ENCODE measurements at places on chromosomes 13 and 19.

- DNase-seq: no peak
Observed at GRCh38 chr19:33297401-33298145, 4.8 kb downstream of the CEBPA start.

DNA sequence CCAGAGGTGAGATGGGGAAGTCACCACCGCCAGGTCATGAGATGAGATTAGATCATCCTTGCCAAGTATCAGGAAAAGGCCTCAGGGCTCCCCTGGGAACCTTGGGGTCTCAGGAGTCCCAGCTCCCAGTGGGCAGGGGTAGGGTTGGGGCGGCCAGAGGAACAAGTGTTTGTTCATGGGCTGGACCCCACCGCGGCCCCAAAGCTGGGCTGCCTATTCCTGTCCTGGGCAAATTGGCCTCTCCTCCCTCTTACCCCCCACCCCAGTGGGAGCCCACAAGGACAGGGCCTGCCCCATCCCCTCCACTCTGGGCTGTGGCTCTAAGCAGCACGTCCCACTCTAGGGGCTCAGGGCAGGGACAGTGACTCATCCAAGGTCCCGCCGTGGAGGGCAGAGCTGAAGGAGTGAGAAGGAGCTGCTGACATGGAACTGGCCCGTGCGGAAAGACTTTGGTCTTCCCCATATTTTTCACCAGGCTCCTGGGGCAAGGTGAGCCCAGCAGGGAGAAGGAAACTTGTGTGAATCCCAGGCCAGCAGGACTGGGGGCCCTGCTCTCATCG lies 4.0 kb upstream of the HCN2 start:
- DNase-seq: no peak

- DNase-seq: no peak
Observed at GRCh38 chr13:39016787-39017186, 21.1 kb downstream of the PROSER1 start.

DNA sequence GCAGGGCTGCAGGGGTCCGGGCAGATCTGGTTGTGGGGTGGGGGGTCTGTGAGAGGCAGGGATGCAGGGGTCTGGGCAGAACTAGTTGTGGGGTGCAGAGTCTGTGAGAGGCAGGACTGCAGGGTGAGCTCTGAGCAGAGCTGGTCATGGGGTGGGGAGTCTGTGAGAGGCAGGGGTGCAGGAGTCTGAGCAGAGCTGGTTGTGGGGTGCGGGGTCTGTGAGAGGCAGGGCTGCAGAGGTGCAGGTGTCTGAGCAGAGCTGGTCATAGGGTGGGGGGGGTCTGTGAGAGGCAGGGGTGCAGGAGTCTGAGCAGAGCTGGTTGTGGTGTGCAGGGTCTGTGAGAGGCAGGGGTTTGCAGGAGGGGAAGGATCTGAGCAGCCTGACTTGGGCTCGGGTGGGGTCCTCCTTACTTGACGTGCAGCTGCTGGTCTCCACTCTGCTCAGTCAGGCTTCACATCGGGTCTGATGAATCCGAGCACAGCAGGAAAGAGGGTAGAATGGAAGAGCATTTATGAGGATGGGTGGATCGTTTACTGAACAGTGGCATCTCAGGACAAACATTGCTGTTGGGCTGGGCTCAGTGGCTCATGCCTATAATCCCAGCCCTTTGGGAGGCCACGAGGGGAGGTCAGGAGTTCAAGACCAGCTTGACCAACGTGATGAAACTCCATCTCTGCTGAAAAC lies 31.2 kb downstream of the IGFL2 start:
- DNase-seq: no peak

DNA sequence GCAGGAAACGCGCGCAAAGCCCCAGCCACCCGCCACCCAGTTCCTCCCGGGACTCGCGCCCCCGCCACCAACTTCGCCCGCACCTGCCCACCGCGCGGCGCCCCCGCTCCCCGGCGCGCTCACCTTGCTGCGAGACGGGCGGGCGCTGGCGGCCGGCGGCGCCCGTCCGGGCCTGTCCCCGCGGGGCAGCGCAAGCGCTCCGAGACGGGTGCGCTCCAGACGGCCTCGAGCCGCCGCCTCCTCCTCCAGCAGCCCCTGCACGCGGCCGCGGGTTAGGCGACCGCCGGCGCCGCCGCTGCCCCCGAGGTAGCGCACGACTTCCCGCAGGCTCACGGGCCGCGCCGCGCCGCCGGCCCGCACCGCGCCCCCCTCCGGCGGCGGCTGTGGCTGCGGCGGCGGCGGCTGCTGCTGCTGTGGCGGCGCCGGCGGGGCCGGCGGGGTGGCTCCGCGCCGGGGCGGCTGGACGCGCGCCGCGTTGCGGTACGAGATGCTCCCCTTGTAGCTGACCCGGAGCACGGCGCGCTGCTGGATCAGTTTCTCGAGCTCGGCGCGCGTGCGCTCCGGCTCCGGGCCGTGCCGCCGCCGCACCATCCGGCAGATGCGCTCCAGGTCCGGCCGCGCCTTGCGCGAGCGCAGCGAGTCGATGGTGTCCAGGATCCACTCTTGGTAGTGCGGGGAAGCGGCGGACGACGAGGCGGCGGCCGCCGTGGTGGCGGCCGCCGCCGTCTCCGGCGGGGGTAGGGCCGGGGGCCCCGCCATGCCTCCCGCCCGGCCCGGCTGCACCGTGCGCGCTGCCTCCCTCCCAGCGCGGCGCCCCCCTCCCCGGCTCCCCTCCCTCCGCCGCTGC lies 666 bp downstream of the SAMD1 start:
- DNase-seq: no peak

- no peak for DNase-seq
Observed at GRCh38 chr19:43444531-43445287, 20.7 kb downstream of the LYPD3 start.

- no peak for DNase-seq
Observed at GRCh38 chr19:31269425-31270127, 79.7 kb downstream of the TSHZ3 start.

DNA sequence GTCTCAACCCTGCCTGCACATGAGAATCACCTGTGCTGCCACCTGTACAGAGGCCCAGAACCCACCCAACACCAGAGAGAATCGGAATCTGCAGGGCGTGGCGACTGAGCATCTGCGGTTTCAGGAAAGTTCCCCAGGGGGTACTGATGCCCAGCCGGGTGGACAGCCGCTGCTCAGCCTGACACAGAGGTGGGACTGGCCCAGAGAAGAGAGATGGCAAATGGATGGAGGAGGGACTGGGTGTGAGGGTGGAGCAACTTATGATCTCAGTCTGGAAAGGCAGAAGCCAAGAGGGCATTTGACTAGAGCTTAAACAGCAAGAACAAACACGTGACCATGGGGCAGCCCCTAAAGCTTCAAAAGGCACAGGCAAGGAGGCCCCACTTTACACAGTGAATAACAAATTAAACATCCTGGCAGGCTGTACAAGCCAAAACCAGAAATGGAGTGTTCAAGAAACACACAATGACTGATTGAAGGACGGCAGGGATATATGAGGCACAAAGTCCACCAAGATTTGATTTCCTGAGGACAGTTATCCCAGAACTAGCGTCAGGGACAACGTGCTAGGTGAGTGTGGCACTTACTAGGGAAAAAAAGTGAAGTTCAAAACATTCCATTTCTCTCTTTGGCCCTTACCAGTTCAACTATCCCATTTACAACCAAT lies 3.1 kb downstream of the RANBP3 start:
- no peak for DNase-seq

- no peak for DNase-seq
Observed at GRCh38 chr13:32887617-32888016, 128.6 kb upstream of the KL start.

- no peak for DNase-seq
Observed at GRCh38 chr19:42325896-42326771, 699 bp downstream of the MEGF8 start.

DNA sequence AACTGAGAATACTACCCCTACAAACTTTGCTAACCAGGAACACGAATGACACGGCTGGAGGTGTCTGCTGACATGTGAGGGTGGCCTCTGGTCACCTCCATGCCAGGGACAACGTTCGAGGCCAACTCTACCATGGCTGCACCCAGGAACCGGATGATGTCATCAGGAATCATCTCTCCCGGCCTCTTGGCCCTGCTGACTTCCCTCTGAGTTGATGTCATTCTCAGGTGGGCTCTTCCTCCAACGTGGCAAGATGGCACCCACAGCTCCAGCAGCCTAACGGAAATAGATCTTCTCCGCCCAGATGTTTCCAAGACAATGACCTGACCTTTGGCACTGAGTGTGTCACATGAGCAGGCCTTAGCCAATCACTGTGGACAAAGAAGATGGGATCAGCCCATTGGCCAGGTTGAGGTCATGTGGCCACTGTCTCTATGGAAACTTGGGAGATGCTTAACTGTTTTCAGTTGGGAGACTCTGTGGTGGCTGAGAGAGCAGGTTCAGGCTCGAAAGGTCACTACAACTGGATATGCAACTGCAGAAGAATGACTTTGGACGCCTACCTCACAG lies 15.0 kb downstream of the MBD3L2B start:
- no peak for DNase-seq

GRCh38 chr13:50927701-50928100 lies 18.1 kb downstream of the RNASEH2B start:
- DNase-seq: no peak

- DNase-seq: no peak
Observed at GRCh38 chr19:19261350-19262189, 11.5 kb downstream of the TM6SF2 start.

DNA sequence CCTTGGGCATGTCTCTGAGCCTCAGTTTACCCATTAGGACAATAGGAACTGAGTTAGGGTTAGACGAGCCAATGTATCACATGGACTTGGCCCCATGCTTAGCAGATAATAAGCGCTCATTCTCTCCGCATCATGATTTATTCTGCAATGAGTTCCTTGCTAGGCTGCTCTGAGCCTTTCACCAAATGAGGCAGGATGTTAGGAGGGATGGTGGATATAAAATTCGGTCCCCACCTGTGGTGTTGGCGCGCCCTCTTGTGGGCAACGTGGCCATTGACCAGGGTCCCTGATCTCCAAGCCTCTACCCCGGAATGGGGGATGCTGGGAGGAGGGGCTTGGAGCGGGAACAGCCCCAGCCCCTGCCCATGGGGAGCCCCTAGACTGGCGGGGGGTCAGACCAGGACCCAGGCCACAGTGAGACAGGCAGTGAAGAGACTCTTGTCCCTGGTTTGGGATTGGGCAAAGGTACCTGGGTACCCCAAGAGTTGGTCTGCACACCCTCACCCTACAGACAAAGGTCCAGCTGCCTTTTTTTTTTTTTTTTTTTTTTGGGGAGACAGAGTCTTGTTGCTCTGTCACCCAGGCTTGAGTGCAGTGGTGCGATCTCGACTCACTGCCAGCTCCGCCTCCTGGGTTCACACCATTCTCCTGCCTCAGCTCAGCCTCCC lies 43.9 kb downstream of the CERS4 start:
- DNase-seq: no peak

GRCh38 chr13:110681868-110682550 lies 23.9 kb downstream of the CARS2 start:
- DNase-seq: no peak

DNA sequence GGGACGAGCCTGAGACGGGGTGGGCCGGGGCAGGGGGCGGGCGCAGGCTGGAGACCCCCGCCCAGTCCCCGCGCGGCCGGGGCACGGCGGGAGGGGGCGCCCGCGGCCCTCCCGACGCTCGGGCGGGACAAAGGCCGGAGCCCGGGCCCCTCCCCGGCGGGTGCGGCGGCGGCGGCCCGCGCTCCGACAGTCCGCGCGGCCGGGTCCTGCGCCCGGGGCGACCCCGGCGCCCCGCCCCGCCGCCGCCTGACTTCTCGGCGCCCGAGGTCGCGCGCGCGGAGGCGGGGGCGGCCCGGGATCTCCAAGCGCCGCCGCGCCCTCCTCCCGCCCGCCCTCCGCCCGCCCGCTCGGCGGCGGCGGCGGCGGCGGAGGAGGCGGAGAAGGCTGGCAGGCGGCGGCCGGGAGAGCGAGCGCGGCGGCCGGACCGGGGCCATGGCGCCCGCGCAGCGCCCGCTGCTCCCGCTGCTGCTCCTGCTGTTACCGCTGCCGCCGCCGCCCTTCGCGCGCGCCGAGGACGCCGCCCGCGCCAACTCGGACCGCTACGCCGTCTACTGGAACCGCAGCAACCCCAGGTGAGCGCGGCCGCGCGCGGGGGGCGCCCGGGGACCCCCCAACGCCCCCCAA lies at the start of gene EFNA2:
Gene EFNA2, plus strand, starts transcription at position 137 of the 624 bp plus-strand sequence. Its CDS starts 296 bp downstream, at position 433.
- DNase-seq: no peak

DNA sequence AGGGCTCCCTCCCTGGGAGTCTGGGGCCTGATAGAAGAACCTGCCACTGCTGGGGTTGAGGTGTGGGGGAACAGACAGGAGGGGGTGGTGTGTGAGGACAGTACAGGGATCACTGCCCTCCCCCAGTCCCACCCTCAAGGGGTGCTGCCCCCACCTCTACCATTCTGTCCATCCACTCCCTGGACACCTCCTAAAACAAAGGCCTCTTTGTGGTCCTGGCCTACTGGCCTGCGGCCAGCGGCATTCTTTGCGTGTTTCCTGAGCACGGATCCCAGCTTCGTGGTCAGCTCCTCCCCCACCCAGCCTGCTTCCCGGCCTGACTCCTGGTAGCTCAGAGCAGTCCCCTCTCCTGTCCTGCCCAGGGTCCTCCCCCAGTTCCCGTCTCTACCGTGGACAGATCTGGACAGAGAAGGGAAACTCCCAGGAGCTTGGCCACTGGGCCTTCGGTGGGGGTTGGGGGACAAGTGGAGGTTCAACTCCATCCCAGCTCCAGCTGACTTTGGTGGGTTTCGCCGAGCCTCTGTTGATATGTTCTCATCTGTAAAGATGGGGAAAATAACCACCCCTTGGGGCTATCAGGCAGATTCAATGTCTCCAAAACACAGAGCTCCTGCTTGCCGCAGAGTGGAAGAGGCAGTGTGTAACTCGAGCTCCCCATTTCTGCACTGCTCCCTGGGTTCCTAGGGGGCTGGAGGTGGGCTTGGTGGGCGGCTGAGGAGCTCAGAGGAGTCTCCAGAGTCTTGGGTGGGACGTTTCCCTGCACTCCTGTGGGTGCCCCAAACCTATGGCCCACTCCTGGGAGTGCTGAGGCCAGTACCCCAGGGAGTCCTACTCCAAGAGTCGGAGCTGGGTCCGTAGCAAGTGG lies 48.7 kb downstream of the LYL1 start:
- DNase-seq: no peak

DNA sequence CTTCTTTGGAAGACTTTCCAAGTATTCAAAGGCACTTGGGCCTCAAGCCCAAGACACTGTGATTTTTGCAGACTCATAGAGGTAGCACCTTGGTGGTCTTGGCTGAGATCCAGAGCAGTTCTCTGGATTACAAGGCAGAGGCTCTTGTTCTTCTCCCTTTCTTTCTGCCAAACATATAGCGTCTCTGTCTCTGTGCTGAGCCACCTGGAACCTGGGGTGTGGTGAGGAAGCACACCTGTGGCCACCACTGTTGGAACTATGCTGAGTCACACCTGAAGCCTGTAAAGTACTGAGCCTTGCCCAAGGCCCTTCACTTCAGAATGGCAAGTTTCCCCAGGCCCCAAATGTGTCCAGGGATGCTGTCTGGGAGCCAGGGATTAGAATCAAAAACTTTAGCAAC lies 127.5 kb downstream of the FREM2 start:
- DNase-seq: no peak

GRCh38 chr13:47904241-47904640 lies 96.8 kb downstream of the SUCLA2 start:
- DNase-seq: no peak

GRCh38 chr19:18313398-18313797 lies 9.5 kb downstream of the LSM4 start:
- no peak for DNase-seq

- peak; percentile 49 for DNase-seq
Observed at GRCh38 chr13:76503766-76504165, 382.4 kb downstream of the KCTD12 start.

- DNase-seq: no peak
Observed at GRCh38 chr13:27401210-27401609, 23.2 kb upstream of the GTF3A start.
